ENCODE measurements at places on chromosomes 1 and 21.

- H3K36me3 ChIP-seq = peaks cover 3% of the 10 kb centered on the region
- no peak overlapping the region for H3K4me3 ChIP-seq
- DNase-seq = no peak
- no peaks in the 10 kb centered on the region for H3K27me3 ChIP-seq
- H3K27ac ChIP-seq = no peak overlapping the region
- H3K4me1 ChIP-seq = peaks cover 12% of the 10 kb centered on the region
Observed at GRCh38 chr1:161180639-161181038, 3.3 kb upstream of the B4GALT3 start.

DNA sequence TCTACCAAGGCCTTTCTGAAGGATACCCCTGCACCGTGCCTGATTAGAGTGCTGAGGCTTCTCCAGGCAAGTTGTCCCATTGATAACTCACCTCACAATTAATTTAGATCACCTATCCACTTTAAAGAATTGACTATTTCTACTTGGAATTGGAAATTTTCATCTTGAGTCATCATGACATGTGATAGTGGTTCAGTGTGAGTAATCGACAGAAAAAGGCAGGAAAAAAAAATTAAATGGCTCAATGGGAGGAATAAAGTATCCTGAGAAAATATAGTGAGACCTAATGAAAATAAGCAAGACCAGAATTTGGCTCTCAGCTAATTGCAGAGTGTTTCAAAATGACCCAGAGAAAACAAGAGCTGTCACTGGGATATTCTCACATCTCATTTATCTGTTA is 222.4 kb upstream of the C8B start:
- H3K27ac ChIP-seq = no peak overlapping the region
- H3K36me3 ChIP-seq = no peaks in the 10 kb centered on the region
- peaks cover 5% of the 10 kb centered on the region for H3K27me3 ChIP-seq
- no peaks in the 10 kb centered on the region for H3K4me1 ChIP-seq
- H3K4me3 ChIP-seq = no peak overlapping the region
- no peak for DNase-seq

DNA sequence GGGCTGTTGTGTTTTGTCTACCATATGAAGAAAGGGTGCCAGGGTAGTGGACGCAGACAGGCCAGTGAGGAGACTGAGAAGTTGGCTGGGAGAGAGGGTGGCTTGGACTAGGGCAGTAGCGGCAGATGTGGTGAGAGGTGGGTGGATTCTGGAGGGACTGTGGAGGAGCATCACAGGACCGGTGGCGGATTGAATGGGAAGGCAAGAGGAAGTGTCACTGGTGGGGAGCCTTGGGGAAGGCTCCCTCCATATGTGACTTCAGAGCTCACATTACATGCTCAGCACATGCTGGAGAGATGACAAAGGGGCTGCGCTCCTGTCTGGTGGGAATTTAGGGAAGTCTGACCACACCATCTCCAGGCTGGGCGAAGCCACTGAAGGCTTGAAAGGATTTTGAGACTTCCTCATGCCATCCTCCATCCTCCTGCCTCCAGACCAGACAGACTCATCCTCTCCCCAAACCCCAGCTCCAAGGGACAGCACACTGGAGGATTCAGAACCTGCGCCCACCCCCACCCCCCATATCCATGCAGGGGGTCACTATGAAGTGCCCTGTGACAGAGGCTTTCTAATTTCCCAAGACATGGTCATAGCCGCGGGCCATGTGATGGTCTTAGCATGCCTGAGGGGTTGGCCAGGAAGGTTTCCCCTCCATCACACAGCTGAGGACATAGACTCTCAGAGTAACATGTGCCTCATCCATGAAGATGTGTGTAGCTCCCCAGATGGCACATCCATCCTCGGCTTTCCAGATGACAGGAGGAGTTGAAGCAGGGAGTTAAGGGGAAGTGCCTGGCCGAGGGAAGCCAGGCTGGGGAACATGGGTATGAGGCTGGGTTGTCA is 138.8 kb upstream of the WNT4 start:
- DNase-seq = no peak
- no peak overlapping the region for H3K27ac ChIP-seq
- no peaks in the 10 kb centered on the region for H3K27me3 ChIP-seq
- no peaks in the 10 kb centered on the region for H3K36me3 ChIP-seq
- no peak overlapping the region for H3K4me3 ChIP-seq

GRCh38 chr1:162914601-162915000 is 53.6 kb upstream of the CCDC190 start:
- H3K4me3 ChIP-seq = no peak overlapping the region
- no peak for DNase-seq
- H3K36me3 ChIP-seq = no peaks in the 10 kb centered on the region
- H3K27me3 ChIP-seq = no peaks in the 10 kb centered on the region
- H3K4me1 ChIP-seq = peaks cover 4% of the 10 kb centered on the region
- peak overlapping the region; percentile 89 for H3K27ac ChIP-seq

DNA sequence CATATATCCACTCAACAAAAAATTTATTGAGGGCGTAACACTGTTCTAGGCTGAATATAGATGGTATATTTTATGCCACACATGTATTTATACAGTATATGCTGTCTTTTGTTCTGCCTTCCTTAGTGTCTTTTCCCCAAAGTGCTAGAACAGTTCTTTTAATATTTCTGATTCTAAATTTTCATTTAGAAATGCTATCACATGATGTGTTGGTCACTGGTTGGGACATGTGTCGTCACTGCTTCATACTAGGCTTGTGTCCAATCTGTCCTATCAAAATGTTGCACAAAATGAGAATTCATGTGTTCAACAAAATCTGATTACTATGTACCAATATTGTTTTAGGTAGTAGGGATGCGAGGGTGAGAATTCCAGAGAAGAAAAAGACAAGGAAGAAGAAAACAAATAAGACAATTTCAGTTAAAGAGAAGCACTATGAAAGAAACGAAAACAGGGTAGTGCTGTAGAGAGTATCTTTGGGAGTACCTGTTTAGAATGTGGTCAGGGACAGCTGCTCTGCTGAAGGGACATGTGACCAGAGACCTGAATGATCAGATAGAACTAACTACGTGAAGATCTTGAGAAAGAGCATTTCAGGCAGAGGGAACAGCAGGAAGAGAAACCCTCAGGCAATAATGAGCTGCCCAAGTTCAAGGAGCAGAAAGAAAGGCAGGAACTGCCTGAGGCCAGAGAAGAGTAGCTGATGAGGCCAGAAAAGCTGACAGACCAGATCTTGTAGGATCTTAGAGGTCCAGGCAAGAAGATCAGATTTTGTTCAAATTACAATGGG is 1.3 kb downstream of the KMO start:
- no peak overlapping the region for H3K4me3 ChIP-seq
- no peaks in the 10 kb centered on the region for H3K27me3 ChIP-seq
- no peaks in the 10 kb centered on the region for H3K4me1 ChIP-seq
- DNase-seq = no peak
- no peak overlapping the region for H3K27ac ChIP-seq
- no peaks in the 10 kb centered on the region for H3K36me3 ChIP-seq

DNA sequence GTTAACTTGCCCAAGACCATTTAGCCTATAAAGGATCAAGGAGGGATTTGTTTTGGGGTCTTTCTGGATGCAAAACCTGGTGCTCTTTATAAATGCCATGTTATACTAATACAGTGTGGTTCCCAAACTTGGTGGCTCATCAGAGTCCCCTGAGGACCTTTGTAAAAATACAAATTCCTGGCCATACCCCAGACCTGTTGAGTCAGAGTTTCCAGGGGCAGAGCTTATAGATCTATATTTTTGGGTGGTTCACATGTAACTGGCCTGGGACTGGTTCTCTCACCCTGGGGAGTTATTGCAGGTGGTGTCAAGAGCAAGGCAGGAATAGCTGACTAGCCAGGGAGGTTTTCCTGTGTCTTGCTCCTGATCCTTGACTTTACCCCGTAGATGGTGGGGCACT is 136.9 kb upstream of the HNRNPU start:
- H3K4me3 ChIP-seq = no peak overlapping the region
- no peak for DNase-seq
- no peaks in the 10 kb centered on the region for H3K27me3 ChIP-seq
- H3K36me3 ChIP-seq = no peaks in the 10 kb centered on the region
- no peak overlapping the region for H3K27ac ChIP-seq

GRCh38 chr21:45802956-45803617 is 159.6 kb downstream of the PCBP3 start:
- H3K27me3 ChIP-seq = no peaks in the 10 kb centered on the region
- no peaks in the 10 kb centered on the region for H3K4me1 ChIP-seq
- H3K36me3 ChIP-seq = no peaks in the 10 kb centered on the region
- DNase-seq = no peak

- no peaks in the 10 kb centered on the region for H3K36me3 ChIP-seq
- peaks cover 80% of the 10 kb centered on the region for H3K27me3 ChIP-seq
- H3K27ac ChIP-seq = no peak overlapping the region
- no peak overlapping the region for H3K4me3 ChIP-seq
- peaks cover 11% of the 10 kb centered on the region for H3K4me1 ChIP-seq
- no peak for DNase-seq
Observed at GRCh38 chr1:6027591-6027990, 18.1 kb upstream of the KCNAB2 start.

DNA sequence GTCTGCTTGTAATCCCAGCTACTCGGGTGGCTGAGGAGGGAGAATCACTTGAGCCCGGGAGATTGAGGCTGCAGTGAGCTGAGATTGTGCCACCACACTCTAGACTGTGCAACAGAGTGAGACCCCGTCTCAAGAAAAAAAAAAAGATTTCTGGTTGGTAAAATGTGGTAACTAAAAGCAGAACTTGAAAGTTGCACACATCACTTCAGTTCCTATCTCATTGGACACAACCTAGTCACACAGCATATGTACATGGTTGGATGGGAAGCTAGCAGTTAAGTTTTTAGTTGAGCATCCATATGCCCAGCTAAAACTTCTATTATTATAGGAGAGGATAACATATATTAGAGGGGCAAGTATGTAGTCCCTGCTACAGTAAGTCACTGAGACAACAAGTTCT is 22.1 kb downstream of the BCAS2 start:
- no peaks in the 10 kb centered on the region for H3K27me3 ChIP-seq
- DNase-seq = no peak
- no peak overlapping the region for H3K27ac ChIP-seq
- no peak overlapping the region for H3K4me3 ChIP-seq
- H3K4me1 ChIP-seq = peaks cover 12% of the 10 kb centered on the region
- H3K36me3 ChIP-seq = no peaks in the 10 kb centered on the region

DNA sequence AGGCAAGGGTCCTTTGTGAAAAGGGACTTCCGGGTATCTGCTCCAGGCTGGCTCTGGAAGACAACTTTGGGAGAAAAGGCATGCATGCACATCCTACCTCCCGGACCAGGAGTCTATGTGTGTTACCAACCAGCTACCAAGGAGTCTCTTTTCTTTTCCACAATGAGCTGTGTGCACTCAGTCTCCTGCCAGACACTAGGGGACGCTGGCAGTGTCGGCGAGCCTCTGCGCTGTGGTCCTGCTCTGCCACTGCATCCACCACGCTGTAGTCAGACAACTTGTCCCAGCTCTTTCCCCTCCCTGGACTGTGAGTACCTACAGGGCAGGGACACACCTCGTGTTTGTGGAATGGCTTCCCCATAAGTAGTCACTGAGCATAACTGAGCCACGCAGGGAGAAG is 5.1 kb upstream of the SSR2 start:
- no peaks in the 10 kb centered on the region for H3K36me3 ChIP-seq
- no peak overlapping the region for H3K27ac ChIP-seq
- no peak overlapping the region for H3K4me3 ChIP-seq
- no peaks in the 10 kb centered on the region for H3K27me3 ChIP-seq

GRCh38 chr21:44392916-44393315 is 39.5 kb downstream of the TRPM2 start:
- peaks cover 44% of the 10 kb centered on the region for H3K27me3 ChIP-seq
- H3K4me3 ChIP-seq = no peak overlapping the region
- no peaks in the 10 kb centered on the region for H3K4me1 ChIP-seq
- no peak overlapping the region for H3K27ac ChIP-seq
- H3K36me3 ChIP-seq = no peaks in the 10 kb centered on the region

GRCh38 chr1:30915491-30916230 is 7.1 kb upstream of the SDC3 start:
- no peak overlapping the region for H3K4me3 ChIP-seq
- H3K36me3 ChIP-seq = no peaks in the 10 kb centered on the region
- peaks cover 3% of the 10 kb centered on the region for H3K4me1 ChIP-seq

DNA sequence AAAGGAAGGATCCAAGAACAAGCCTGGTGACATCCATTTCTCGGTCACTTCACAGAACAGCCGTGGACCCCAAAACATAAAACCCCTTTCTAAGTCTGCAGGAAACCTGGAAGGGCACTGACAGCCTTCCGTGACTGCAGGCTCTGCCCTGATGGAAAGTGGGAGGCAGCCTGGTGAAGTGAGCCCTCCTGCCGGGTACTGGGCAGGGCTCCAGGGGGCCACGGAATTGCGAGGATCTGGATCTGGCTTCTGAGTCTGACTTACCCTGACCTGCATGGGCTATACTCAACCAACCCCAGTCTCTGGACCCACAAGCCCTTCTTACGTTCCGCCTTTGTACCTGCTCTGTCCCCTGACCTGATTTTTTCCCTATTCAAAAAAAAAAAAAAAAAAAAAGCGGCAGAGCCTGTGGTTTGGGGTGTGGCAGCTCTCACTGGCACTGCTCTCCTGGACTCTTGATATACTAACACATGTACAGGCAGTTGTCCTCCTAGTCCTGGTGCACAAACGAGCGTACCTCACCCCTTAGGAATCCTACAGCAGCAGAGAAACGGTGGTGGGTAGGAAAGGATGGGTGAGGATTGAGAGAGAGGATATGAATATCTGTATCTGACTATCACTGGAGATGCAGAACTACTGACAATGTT is 82.9 kb downstream of the BEND5 start:
- DNase-seq = no peak
- H3K27me3 ChIP-seq = peaks cover 42% of the 10 kb centered on the region
- H3K27ac ChIP-seq = no peak overlapping the region
- no peaks in the 10 kb centered on the region for H3K36me3 ChIP-seq
- no peaks in the 10 kb centered on the region for H3K4me1 ChIP-seq
- H3K4me3 ChIP-seq = no peak overlapping the region

DNA sequence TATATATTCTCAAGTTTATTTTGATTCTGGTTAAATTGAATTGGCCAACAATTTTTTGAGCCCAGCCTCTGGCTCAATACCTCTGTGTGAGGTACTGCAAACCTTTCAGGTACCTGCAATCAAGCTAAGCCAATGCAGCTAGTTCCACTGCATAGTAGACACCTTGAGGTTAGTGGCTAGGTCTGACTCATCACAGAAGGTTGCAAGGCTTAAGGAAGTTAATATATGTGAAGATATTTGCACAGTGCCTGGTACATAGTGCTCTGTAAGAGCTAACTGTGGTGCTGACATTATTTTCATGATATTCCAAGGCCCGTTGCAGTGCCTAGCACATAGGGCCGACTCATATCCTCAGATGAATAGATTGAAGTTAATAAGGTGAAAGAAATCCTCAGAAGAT is 330.5 kb upstream of the KAZN start:
- DNase-seq = no peak
- H3K4me1 ChIP-seq = no peaks in the 10 kb centered on the region
- H3K36me3 ChIP-seq = no peaks in the 10 kb centered on the region
- H3K27me3 ChIP-seq = no peaks in the 10 kb centered on the region
- H3K27ac ChIP-seq = no peak overlapping the region

GRCh38 chr1:248913933-248914332 is 7.9 kb downstream of the PGBD2 start:
- H3K27ac ChIP-seq = no peak overlapping the region
- peaks cover 7% of the 10 kb centered on the region for H3K36me3 ChIP-seq
- no peak overlapping the region for H3K4me3 ChIP-seq
- H3K4me1 ChIP-seq = no peaks in the 10 kb centered on the region
- DNase-seq = no peak
- H3K27me3 ChIP-seq = no peaks in the 10 kb centered on the region

GRCh38 chr1:248823517-248824001 is 2.2 kb downstream of the SH3BP5L start:
- H3K36me3 ChIP-seq = peaks cover 7% of the 10 kb centered on the region
- peak overlapping the region; percentile 85 for H3K4me3 ChIP-seq
- H3K4me1 ChIP-seq = peaks cover 34% of the 10 kb centered on the region
- H3K27me3 ChIP-seq = no peaks in the 10 kb centered on the region
- H3K27ac ChIP-seq = no peak overlapping the region
- no peak for DNase-seq

All from esophagus squamous epithelium (tissue), 5 donors.